ENCODE measurements at places on chromosomes 5 and 9. TPM values are rescaled to one million over a fixed set of nuclear protein-coding genes. Genes with fewer than 3 reads are reported as not detected.

The PCDHGC4 gene
- total RNA-seq, result 5.0 TPM

The SEMA6A gene
- total RNA-seq, result 1.1 TPM

The WNT8A gene
- total RNA-seq, result not detected

The AGTPBP1 gene
- 15.1 TPM for total RNA-seq

The CDC25C gene
- total RNA-seq, result 13.3 TPM

The HMHB1 gene
- total RNA-seq, result not detected

The CEP78 gene
- 4.2 TPM for total RNA-seq

The SHLD3 gene
- total RNA-seq, result 6.0 TPM

The ORM2 gene
- not detected for total RNA-seq

The SPDL1 gene
- 102 TPM for total RNA-seq

The OR1Q1 gene
- total RNA-seq, result not detected

The SPOCK1 gene
- 77.5 TPM for total RNA-seq

The ST8SIA4 gene
- 3.0 TPM for total RNA-seq

The SGCD gene
- 0.88 TPM for total RNA-seq

The LECT2 gene
- not detected for total RNA-seq

The FSTL4 gene
- total RNA-seq, result 0.14 TPM

The NXNL2 gene
- 0.22 TPM for total RNA-seq

The CSNK1G3 gene
- total RNA-seq, result 64.8 TPM

The CKMT2 gene
- 0.29 TPM for total RNA-seq

The GGTA1 gene
- not detected for total RNA-seq

The SIT1 gene
- total RNA-seq, result not detected

The ACSL6 gene
- total RNA-seq, result not detected

The TARS1 gene
- total RNA-seq, result 321 TPM

The RMRP gene
- total RNA-seq, result 27,284 TPM

The CDC20B gene
- total RNA-seq, result not detected

The PTGER4 gene
- total RNA-seq, result 13.0 TPM

The JAKMIP2 gene
- total RNA-seq, result 0.22 TPM

Measured in placental pericyte (primary cell).